ENCODE measurements at places on chromosomes 2 and 18.

DNA sequence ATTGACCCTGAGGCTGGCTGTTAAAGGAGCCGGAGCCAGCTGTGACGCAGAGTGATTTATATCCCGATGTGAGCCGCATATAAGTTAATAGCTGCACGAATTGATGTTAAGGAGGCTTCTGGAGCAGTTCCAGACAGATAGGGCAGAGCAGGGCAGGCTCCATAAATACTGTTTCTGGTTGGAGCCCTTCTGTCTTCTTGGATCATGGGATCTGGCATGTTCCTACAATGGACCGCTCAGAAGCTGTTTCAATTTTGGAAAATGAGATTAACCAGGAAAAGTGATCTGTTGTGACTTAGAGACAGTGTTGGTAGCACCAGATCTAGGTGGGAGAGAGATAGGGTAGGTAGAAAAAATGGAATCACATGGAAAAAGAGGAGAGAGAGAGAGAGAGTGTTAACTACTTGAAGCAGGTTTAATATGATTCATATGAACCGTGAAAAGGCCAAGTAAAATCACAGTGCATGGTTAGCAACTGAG is 4.8 kb upstream of the IGFBP5 start:
- DNase-seq, result no peak

DNA sequence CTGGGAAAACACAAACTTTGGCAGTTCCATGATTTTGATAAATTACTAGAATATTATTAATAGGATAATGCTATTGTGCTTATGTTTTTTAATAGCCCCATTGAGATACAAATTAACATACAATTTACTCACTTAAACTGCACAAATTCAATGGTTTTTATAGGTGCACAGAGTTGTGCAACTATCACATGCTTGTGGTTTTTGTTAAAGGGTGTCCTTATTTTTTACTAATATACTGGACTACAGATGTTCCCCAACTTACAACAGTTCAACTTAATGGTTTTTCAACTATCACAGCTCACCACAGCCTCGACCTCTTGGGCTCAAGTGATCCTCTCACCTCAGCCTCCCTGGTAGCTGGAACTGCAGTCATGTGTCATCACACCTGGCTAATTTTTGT is 76.6 kb downstream of the OSBPL1A start:
- DNase-seq, result no peak

GRCh38 chr2:226796012-226796839 is 3.4 kb downstream of the IRS1 start:
- DNase-seq, result no peak

- DNase-seq, result no peak
Observed at GRCh38 chr2:29729401-29729800, 192.0 kb downstream of the ALK start.

DNA sequence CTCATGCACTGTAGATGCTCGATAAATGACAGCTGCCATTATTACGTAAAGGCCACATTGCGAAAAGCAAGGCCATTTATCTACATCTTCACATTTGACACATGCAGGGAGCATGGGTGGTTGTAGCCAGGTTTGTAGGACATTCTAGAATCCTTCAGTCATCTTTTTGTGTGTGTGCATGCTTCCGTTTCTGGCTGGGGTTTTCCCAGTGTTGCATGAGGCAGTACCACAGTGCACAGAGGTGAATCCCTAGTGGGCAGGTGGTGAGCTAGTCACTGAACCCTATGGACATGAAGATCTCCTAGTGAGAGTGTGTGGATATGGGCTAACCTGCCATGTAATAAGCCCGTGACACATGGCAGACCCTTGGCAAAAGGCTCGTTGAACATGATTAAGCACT is 151.8 kb upstream of the SLC14A2 start:
- no peak for DNase-seq

DNA sequence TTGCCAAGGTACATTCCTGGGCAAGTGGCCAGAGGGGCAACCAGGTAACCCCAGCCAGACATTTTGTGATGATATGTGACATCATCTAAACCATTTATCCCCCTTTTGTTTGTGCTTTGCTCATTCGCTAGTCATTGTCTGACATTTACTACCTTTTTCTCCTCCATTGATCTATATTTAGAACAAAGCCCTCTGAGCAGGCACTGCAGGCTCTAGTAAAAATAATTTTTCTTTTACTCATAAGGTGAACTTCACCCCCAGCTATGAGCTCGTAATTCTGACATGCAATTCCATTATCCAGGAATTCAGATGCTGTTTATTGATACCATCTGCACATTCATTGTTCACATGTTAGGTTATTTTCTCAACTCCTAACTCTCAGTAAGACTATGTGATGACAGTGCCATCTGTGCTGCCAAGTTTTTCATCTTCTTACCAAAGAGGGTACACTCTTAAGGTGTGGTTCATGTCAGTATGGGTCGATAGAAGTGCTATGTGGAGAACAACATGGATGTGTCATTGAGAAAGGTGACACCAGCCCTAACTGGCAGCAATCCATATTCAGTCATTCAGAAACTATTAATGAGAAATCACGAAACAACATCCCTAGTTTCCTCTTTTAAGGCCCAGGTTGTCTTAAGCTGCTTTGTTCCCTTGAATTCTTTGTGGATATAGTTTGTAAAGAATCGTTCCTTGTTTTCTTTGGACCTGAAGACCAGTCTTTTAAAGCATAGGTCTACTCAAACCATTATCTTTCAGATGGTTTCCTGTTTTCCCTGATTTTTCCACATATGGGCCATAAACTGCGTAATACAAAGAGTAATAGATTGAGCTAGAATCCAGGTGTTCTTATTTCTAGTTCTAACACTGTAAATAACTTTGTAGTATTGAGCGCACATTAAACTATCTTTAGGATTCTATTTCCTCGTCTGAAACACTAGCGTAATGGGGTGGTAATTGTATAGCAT is 978.1 kb upstream of the CDH2 start:
- no peak for DNase-seq

GRCh38 chr2:137980459-137980858 is 16.2 kb downstream of the HNMT start:
- no peak for DNase-seq
